ENCODE measurements at places on chromosomes 6 and 20. TPM values are rescaled to one million over a fixed set of nuclear protein-coding genes. Genes with fewer than 3 reads are reported as not detected.

The HRH3 gene
- not detected for total RNA-seq

The SRMS gene
- 0.59 TPM for total RNA-seq

The RAB44 gene
- total RNA-seq = 0.29 TPM

The TMEM74B gene
- total RNA-seq = 4.3 TPM

The DAAM2 gene
- 16.2 TPM for total RNA-seq

The SLC35F1 gene
- total RNA-seq = 2.5 TPM

The WDR46 gene
- total RNA-seq = 75.1 TPM

The UST gene
- 10.5 TPM for total RNA-seq

The MAP7 gene
- total RNA-seq = 42.4 TPM

The CDSN gene
- not detected for total RNA-seq

DNA sequence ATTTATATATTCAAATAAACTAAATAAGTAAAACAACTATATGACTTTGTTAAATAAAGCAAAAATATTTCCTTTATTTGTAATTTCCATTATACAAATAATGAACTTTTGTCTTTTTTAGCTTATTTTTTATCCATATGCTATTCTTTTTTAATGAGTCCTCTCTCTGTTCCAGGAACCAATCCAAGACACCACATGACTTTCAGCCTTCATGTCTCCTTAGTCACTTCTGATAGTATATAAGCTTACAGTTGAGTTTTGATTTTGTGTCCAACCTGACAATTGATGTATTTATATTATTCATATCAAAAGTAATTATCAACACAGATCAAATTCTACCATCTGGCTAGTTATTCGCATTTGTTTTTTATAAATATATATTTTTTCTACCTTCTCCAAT lies 582.3 kb upstream of the GJE1 start:
- DNase-seq = no peak
- no peak overlapping the region for H3K4me3 ChIP-seq
- no peaks in the 10 kb centered on the region for H3K4me1 ChIP-seq
- no peaks in the 10 kb centered on the region for H3K36me3 ChIP-seq
- H3K27ac ChIP-seq = no peak overlapping the region

- H3K27me3 ChIP-seq = no peaks in the 10 kb centered on the region
- H3K4me3 ChIP-seq = no peak overlapping the region
- no peak overlapping the region for H3K27ac ChIP-seq
- H3K36me3 ChIP-seq = no peaks in the 10 kb centered on the region
These were observed 61.5 kb downstream of the TBXT start for GRCh38 chr6:166106076-166106686.

GRCh38 chr6:90249458-90249857 lies 47.2 kb downstream of the BACH2 start:
- no peaks in the 10 kb centered on the region for H3K36me3 ChIP-seq
- no peak overlapping the region for H3K4me3 ChIP-seq
- no peak overlapping the region for H3K27ac ChIP-seq
- no peaks in the 10 kb centered on the region for H3K27me3 ChIP-seq
- no peak for DNase-seq

GRCh38 chr20:2108987-2109386 lies 7.4 kb downstream of the STK35 start:
- no peak for DNase-seq
- no peak overlapping the region for H3K4me3 ChIP-seq
- H3K27me3 ChIP-seq = no peaks in the 10 kb centered on the region
- no peak overlapping the region for H3K27ac ChIP-seq

DNA sequence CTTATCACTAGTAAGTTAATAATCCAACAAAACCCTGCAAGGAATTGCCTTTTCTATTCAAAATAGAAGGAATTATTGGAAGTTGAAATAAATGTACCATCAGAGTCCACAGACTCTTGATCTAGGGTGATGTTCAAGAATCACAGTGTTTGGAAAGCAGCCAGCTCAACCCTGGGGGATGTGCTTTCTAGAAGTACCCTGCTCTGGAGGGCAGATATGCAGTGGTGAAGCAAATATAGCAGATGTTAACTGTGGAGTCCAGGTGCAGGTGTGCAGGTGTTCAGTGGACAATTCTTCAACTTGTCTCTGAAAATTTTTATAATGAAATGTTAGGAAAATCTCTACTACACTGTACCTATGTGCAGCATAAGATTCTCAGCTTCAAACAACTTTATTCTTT lies 9.1 kb upstream of the INSM1 start:
- DNase-seq = no peak
- H3K4me1 ChIP-seq = no peaks in the 10 kb centered on the region
- no peaks in the 10 kb centered on the region for H3K27me3 ChIP-seq
- H3K36me3 ChIP-seq = no peaks in the 10 kb centered on the region
- no peak overlapping the region for H3K27ac ChIP-seq

DNA sequence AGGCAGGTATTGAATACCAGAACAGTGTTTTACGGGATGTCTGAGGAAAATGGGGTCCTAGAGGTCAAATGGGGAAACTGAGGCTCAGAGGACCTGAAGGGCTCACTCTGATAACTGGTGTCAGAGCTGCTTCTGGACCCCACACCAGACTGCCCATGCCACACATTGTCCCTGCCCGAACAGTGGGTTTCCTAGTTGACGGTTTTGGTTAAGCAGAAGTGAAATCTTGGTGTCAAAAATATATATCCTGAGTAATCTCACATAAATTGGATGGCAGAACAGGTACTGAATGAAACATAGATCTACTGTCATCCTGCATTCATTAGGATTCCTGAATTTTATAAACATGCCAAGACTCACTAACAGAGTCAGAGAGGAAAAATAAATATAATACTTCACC lies 16.3 kb downstream of the NOX3 start:
- H3K36me3 ChIP-seq = no peaks in the 10 kb centered on the region
- DNase-seq = no peak
- H3K27ac ChIP-seq = no peak overlapping the region
- H3K27me3 ChIP-seq = no peaks in the 10 kb centered on the region
- H3K4me1 ChIP-seq = peaks cover 2% of the 10 kb centered on the region

DNA sequence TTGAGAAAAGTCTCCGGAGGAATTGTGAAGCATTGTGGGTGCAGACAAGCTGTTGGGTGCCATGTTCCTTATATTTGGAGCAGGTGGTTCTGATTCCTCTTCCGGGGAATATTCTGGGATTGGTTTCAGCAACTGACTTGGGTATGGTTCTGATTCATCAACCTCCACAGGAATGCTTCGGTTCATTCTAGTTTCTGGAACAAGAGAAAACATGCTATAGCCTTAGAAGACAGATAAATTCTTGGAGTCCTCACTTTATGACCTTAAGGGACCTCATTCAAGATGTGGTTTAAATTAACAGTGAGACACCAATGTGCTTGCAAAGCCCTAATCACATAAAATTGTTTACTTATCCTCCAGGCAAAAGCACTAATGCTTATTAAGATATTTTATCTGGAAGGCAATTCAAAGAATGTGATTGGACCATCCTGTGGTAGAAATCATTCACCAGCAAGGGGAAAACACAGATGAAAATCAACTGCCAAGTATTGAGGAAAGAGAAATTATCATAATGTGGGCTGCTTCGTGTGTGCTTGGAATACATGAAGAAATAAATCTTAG lies 13.7 kb downstream of the TRAF3IP2 start:
- peaks cover 13% of the 10 kb centered on the region for H3K4me1 ChIP-seq
- H3K4me3 ChIP-seq = peak overlapping the region; percentile 45
- no peaks in the 10 kb centered on the region for H3K27me3 ChIP-seq
- no peaks in the 10 kb centered on the region for H3K36me3 ChIP-seq

DNA sequence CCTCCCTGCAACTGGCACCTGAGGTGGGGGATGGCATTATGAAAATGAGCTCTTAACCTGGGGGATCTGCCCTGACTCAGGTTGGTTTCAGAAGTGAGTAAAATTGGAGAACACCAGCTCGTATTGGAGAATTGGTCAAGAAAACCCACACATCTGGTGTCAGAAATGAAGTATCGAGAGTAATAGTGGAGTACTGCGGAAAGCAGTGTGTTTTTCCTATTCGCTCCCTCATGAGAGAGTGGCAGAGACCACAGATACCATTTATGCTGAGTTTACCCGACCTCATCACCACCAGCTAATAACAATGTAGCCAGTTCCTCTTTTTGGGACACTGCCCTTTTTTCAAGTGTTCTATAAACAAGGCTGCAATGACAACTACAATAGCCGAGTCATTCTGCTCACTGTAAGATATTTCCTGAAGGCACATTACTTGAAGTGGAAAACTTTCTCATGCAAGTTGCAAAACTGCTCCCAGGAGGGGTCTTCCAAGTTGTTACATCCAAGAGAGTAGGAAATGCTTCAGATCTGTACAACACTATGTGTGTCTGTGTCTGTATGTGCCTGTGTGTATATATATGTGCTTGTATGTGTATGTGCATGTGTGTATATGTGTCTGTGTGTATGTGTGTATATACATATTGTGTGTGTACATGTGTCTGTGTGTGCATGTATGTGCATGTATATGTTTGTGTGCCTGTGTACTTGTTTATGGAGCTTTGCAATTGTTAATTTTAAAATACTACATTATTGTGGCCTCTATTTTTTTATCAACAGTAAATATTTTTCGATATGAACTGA lies 106.0 kb upstream of the CST7 start:
- H3K4me1 ChIP-seq = no peaks in the 10 kb centered on the region
- no peaks in the 10 kb centered on the region for H3K36me3 ChIP-seq
- H3K27me3 ChIP-seq = no peaks in the 10 kb centered on the region
- DNase-seq = no peak
- H3K4me3 ChIP-seq = no peak overlapping the region
- no peak overlapping the region for H3K27ac ChIP-seq

- H3K27me3 ChIP-seq = no peaks in the 10 kb centered on the region
- H3K4me3 ChIP-seq = no peak overlapping the region
- no peaks in the 10 kb centered on the region for H3K36me3 ChIP-seq
- no peaks in the 10 kb centered on the region for H3K4me1 ChIP-seq
These were observed 48.1 kb downstream of the EBF4 start for GRCh38 chr20:2740702-2741101.

GRCh38 chr6:144338951-144339700 lies 54.0 kb downstream of the UTRN start:
- no peaks in the 10 kb centered on the region for H3K36me3 ChIP-seq
- no peak overlapping the region for H3K4me3 ChIP-seq
- H3K4me1 ChIP-seq = peaks cover 22% of the 10 kb centered on the region

DNA sequence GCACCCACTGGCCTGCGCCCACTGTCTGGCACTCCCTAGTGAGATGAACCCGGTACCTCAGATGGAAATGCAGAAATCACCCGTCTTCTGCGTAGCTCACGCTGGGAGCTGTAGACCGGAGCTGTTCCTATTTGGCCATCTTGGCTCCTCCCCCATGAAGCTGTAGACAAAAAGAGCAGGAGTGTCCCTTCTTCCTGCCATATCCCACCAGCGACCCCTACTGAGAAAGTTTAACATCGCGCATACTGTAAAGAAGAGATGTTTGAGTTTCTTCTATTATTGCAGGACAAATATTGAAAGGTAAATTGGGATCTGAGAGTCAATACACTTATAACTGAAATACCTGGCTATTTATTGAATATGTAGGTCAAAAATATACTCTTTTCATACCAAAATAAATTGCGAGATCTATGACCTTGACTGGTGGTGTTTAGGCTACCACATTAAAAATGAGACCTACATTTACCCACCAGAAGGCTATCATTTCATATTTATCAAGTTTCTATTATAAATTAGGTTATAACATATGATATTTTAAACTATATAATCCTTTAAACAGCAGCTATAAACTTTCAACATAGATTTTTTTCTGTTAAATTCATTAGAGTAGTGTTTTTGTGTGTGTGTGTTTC lies 586.3 kb downstream of the HTR1B start:
- no peaks in the 10 kb centered on the region for H3K4me1 ChIP-seq
- no peak overlapping the region for H3K4me3 ChIP-seq
- no peaks in the 10 kb centered on the region for H3K36me3 ChIP-seq
- no peak overlapping the region for H3K27ac ChIP-seq

- H3K36me3 ChIP-seq = no peaks in the 10 kb centered on the region
- H3K27me3 ChIP-seq = no peaks in the 10 kb centered on the region
- DNase-seq = no peak
- H3K27ac ChIP-seq = no peak overlapping the region
These were observed 83.3 kb upstream of the ID4 start for GRCh38 chr6:19753826-19754225.

GRCh38 chr6:133093956-133094355 lies 147.2 kb upstream of the EYA4 start:
- no peaks in the 10 kb centered on the region for H3K4me1 ChIP-seq
- no peak overlapping the region for H3K4me3 ChIP-seq
- H3K27ac ChIP-seq = no peak overlapping the region
- no peaks in the 10 kb centered on the region for H3K27me3 ChIP-seq
- no peak for DNase-seq
- no peaks in the 10 kb centered on the region for H3K36me3 ChIP-seq

GRCh38 chr6:120826253-120826652 lies 508.0 kb downstream of the TBC1D32 start:
- no peak for DNase-seq
- no peak overlapping the region for H3K27ac ChIP-seq
- H3K4me3 ChIP-seq = no peak overlapping the region
- no peaks in the 10 kb centered on the region for H3K4me1 ChIP-seq
- H3K27me3 ChIP-seq = no peaks in the 10 kb centered on the region
- H3K36me3 ChIP-seq = no peaks in the 10 kb centered on the region

GRCh38 chr20:57170343-57170742 lies 96.1 kb downstream of the BMP7 start:
- no peaks in the 10 kb centered on the region for H3K36me3 ChIP-seq
- no peak overlapping the region for H3K27ac ChIP-seq
- H3K4me1 ChIP-seq = no peaks in the 10 kb centered on the region
- H3K27me3 ChIP-seq = no peaks in the 10 kb centered on the region

- H3K27me3 ChIP-seq = no peaks in the 10 kb centered on the region
- no peak overlapping the region for H3K4me3 ChIP-seq
- H3K4me1 ChIP-seq = no peaks in the 10 kb centered on the region
- H3K27ac ChIP-seq = no peak overlapping the region
- no peaks in the 10 kb centered on the region for H3K36me3 ChIP-seq
- DNase-seq = no peak
These were observed 55.6 kb downstream of the GOPC start for GRCh38 chr6:117546674-117547073.
